ENCODE measurements at places on chromosomes 3 and 15.

DNA sequence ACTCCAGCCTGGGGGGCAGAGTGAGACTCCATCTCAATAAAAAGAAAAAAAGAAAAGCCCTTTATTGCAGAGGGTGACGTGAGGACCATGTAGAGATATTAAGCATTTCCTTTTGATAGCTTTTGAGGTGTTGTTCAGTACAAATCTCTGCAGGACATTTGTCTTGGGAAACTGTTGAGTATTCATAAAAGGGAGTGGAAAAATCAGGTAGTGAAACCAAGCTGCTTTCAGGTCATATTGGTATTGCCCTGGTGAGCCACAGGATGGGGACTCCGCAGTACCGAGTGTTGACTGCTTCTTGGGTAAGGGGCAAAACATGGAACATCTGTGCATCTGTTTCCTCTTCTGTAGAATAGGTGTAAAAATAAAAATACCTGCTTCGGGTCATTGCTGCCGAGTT is 9.9 kb downstream of the ITPR1 start:
- DNase-seq = no peak

- DNase-seq = no peak
Observed at GRCh38 chr15:27094235-27094634, 123.3 kb downstream of the GABRG3 start.

GRCh38 chr3:86605166-86605565 is 385.8 kb downstream of the VGLL3 start:
- no peak for DNase-seq

DNA sequence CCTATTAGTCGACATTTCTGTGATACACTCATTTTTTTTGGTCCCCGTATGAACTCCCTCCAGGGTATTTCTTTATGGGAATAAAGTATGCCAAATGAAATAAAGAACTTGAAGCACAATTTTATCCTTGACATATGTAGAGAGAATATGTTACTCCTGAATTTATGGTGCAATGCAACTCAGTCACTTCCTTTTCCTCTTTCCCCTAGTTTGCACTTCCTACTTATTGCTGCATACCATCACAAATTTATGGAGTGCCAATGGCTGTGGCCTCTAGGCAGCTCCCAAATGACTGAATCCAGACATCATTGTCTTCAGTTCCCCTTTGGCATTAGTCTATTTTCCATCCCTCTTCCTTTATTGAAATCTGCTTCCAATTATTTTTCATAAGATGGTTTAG is 403.5 kb downstream of the FHIT start:
- DNase-seq = no peak

- DNase-seq = no peak
Observed at GRCh38 chr15:52069559-52069958, 43.0 kb downstream of the BCL2L10 start.

DNA sequence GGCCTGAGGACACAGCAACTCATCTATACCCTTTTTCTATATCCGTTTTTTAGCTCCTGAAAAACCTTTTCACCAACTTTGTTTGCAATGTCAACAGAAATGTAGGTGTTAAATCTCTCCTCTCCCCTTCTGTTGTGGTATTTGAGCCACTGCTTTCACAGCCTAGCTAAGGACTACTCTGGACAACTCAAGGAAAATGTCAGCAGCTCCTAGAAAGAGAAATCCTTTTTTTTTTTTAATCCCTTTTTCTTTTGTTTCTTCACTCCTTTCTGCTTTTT is 176.6 kb downstream of the KLHL25 start:
- no peak for DNase-seq

GRCh38 chr3:37968813-37969595 is 21.6 kb upstream of the VILL start:
- DNase-seq = no peak

- DNase-seq = peak; percentile 24
Observed at GRCh38 chr15:90674476-90674875, 42.7 kb upstream of the BLM start.

DNA sequence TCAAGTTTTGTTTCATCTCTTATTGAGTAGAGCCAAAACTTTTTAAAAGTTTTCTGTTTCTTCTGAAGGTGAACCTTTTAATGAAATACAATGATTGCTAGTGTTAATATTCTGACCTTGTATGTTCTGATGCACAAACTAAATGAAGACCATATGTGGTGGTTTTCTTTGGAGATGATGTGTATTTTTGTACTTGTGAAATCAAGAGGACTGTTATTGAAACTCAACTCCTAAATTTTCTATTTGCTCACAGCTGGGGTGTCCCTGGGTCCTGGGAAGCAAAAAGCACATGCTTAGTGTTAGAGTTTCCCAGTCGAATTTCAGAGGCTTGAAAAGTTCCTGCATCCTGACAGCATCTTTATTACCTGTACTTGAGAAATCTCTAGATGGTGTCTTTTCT is 1185.8 kb upstream of the ALCAM start:
- DNase-seq = peak; percentile 24

DNA sequence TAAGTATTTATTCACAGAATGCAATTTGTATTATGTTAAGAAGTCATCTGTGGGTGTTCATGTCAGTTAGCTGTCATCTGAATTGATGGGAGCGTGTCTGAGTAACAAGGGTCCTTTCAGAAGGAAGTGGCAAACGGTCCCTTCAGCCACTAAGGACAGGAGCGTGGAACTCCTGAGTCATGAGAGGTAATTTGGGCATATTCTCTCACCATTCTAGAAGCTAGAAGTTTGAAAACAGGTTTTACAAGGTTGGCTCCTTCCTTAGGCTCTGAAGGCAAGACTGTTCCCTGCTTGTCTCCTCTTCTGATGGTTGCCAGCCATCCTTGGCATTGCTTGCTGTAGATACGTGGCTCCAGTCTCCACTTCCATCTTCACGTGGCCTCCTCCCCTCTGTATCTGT is 19.7 kb downstream of the ABHD2 start:
- DNase-seq = no peak

GRCh38 chr3:81349816-81350340 is 411.6 kb downstream of the GBE1 start:
- DNase-seq = no peak

DNA sequence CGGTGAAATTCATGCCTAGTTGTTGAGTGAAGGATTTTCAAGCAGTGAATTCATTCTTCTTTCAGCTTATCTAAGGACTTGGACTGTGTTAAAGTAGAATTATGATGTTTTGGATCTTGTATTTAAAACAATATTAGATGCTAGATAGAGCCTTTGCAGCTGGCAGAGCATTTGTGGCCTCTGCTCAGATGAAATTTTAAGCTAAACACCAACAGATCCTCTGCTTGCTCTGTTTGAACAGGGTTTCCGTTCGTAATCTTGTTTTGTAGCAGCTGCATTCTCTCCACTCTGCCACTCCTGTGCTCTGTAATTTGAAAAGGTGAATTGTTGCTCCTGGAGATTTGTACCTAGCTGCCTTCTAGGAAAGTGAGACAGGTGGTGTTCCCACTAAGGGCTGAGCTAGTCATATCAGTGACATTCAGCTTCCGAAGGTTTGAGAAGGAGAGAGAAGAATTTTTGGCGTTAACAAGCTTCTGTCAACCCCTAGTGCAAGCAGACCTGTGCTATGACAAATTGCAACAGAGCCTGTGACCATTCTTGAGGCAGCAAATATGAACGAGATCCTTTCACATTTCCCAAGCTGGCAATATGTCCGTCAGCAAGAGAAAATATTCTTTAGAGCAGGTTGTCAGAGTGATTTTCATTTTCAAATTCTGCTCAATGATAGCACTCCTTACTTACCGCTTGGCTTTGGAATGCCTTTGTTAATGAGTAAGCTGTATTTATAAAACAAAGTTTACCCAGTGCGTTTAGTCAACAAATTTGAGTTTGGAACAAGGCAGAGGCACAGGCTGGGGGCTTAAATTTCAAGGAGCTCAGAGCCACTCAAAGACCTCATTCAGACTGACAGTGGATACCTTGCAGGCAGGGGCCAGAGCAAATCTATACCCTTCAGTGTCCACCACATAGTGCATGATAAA is 5.3 kb downstream of the CHST2 start:
- no peak for DNase-seq

Measured in fibroblast of mammary gland (primary cell).